ENCODE measurements at places on chromosomes 7 and 10.
A peak's percentile ranks its signal among the peaks of the same experiment; 100 is the strongest.

DNA sequence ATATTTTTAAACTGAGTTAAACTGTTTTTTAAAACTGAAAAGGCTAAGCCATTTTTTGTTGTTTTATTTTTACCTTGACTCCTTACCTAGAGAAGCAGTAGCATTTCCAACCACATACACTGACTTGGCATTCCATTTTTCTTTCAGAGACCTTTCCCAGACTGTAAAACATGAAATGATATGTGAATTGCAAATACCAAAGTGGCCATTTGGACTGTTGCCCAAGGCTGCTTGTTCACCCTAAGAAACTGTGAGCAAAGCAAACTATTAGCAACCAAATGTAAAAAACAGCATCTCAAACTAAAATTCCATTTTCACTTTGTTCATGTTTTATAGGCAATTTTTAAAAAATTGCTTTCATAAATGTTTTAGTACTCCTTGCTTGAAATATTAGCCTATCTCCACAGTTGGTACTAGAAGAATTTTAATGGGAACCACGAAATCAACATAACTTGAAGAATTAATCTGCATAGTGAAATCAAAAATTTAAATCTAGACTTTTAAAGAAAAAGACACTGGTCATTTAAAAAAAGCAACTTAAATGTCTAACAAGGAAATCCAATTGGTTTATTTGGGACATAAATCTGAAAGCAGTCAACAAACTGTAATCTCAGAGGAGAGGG lies 10.8 kb downstream of the UROS start:
- DNase-seq: no peak

DNA sequence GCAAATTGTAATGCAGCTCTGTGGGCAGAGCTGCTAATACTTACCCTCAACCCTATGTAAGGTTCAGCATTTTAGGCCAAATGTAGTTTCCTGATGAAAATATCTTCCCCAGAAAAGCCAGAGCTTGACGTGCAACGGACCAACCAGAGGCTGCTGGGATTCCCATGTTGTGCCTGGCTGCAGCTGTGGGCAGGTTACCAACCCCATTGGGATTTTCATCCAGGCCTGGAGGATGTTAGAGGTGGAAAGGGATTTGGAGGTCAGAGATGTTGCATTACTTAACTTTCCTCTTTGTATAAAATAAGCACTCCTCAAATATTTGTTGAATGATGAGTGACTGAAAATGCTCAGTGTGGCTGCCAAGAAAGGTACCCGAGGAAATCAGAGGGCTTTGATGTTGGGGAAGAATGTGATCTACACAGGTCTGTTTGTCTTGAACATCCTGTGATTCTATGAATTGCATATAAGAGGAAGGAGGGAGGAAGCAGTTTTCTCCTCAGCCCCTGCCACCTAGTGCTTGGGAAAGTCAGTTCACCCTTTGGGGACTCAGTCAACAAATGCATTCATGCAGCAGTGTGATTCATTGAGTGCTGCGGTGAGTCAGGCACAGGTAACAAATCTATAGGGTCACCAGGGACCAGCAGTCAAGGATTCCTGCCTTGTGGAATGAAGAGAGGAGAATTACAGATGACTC lies 487.2 kb downstream of the RPS24 start:
- DNase-seq: no peak

GRCh38 chr10:79188154-79188965 lies 119.6 kb downstream of the ZMIZ1 start:
- DNase-seq: no peak

- no peak for DNase-seq
Measured at GRCh38 chr10:2119316-2119715, 382.0 kb upstream of the ADARB2 start.

- DNase-seq: no peak
Measured at GRCh38 chr7:117612637-117613036, 132.8 kb downstream of the CFTR start.

- DNase-seq: no peak
Measured at GRCh38 chr7:155456738-155457543, 988 bp upstream of the EN2 start.

DNA sequence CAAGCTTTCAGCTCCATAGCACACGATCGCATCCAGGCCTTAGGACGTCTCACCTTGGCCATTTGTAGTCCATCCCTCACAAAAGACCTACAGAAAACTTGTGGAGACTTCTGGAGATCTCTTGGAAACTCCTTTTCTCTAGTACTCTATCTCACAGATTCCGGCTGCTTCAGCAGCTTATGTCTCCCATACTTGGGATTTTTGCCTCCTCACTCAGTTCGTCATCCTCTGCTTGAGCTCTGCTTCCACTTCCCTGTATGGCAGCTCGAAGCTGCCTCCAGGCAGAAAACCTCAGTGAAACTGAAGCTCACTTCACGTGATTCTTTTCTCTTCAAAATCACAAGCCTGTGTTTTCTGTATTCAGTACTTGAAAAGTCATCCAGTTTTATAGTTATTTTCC lies 178.7 kb upstream of the GDF10 start:
- DNase-seq: no peak

DNA sequence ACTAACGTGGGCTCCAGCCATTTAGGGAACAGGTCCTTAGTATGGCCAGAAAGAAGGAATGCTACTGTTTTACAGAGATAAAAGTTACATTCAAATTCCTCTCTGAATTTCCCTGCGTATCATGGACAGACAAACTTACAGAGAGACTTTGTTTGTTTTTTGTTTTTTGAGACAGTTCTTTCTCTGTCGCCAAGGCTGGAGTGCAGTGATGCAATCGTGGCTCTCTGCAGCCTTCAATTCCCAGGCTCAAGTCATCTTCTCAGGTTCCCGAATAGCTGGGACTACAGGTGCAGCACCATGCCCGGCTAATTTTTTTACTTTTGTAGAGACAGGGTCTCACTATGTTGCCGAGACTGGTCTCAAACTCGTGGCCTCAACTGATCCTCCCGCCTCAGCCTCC lies 64.5 kb upstream of the MPP7 start:
- no peak for DNase-seq

- no peak for DNase-seq
Measured at GRCh38 chr10:92506336-92506735, 67.6 kb downstream of the IDE start.

DNA sequence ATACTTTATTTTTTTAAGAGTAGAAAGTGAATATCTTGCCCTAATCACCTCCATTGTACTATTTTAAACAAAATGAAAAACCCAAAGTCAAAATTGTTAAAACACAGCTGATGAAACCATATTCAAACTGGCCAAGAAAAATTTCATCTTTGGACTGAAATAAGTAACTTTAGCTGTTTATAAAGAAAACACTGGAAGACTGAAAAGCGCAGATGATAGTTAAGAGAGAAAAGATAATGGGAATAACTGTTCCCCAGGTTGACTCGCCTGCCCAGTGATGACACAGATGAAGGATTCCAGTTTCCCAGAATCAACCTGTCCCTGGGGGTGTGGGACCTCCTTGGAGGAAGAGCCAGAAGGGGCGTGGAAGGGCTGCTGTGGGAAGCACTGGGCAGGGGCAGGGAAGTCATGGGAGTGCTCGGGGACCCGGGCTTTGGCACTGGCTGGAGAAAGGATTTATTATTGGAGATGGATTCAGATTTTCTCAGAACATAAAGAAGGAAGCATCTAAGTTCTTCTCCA lies 43.1 kb downstream of the DENND2A start:
- no peak for DNase-seq

DNA sequence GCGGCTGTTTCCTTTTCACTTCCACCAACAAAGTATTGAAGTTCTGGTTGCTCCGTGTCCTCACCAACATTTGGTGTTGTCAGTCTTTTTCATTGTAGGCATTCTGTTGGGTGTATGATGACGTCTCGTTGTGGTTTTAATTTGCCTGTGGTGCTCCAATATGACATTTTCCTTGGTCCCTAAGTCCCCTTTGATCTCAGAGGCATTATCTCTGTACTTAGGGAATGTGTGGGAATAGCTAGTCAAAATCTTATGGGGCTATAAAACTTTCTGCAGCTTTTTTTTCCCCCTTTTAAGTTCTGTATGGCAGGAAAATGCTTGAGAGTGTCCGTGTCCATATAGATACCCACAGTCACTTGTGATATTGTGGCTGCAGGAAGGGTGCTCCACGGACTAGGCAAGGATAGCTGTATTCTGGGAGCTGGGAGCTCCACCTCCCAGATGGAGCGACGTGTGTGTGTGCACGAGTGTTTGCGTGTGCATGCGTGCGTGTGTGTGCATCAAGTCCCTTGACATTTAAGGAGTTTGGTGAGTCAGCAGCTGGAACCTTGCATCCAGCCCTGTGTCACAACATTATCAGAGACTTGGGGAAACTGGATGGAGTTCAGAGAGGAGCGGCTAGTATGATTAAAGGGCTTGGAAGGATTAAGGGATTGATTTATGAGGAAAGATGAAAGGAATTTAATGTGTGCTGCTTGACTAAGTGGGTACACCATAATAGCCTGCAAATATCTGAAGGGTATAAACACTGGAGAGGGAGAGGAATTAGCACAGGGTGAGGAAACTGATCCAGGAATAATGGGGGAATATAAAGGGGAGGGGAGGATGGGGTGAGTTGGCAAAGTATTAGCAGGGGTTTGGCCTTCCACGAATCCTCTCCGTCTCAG lies 66.8 kb downstream of the LRMDA start:
- no peak for DNase-seq

- no peak for DNase-seq
Measured at GRCh38 chr7:100888988-100889750, at the start of gene UFSP1. UFSP1 (minus strand) TSS chr7:100889715; CDS start chr7:100889271, 444 bp downstream.

GRCh38 chr7:36040679-36041078 lies 112.4 kb upstream of the EEPD1 start:
- no peak for DNase-seq

GRCh38 chr10:86613905-86614304 lies 40.4 kb upstream of the OPN4 start:
- DNase-seq: no peak

- no peak for DNase-seq
Measured at GRCh38 chr10:129622736-129623135, 155.7 kb downstream of the MGMT start.

DNA sequence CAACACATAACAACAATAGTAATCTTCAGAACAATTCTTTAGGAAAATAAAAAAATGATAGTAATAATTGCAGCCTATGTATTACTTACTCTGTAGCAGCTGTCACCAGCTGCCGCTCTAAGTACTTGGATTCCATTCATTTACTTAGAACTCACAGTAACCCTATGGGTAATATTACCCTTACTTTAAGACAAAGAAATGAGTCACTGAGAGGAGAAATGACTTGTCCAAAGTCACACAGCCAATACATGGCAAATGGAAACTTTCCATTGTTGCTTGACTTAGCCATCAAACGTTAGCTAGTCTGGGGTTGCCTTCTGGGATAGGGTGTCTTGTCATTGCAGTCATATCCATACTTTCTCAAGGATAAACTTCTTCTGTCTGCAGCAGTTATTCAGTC lies 3.6 kb downstream of the CCNY start:
- DNase-seq: no peak

GRCh38 chr10:89342206-89342958 lies 14.6 kb downstream of the IFIT3 start:
- no peak for DNase-seq

GRCh38 chr10:70952401-70952800 lies 64.0 kb upstream of the PCBD1 start:
- no peak for DNase-seq

DNA sequence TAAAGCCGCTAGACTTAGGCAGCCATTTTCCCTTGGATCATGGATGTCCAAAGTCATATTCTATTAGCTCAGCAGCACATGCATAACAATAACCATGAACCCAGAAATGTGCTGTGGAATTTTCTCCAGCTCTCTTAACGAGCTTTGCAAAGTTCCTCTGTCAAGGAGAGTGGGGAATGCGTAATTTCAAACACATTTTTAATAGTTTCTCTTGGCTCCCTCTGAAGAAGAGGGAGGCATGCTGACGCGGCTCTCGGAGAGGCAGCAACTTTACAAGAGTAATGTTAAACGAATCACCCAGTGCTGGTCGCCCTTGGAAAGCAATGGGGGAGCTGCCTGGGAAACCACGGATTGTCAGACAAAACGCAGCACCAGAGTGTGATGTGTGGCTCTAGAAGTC lies 114.8 kb downstream of the RAB18 start:
- no peak for DNase-seq

DNA sequence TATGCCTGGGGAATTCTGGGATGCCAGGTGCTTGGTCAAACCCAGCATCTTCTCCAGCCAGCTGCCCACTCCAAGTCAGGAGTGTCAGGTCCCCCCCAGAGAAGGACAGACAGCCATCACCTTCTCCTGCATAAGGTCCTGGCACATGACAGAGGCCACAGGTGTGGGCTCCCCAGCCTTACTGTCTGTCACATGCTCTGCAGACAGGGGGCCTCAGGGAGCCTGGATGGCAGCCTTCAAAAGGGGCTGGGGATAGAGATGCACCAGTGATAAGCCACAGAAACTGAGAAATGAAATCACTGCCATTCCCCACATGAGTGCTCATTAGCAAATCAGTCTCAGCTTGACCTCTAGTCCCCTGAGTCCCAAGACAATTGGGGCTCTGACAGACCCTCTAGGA lies 72.9 kb downstream of the PLXNA4 start:
- no peak for DNase-seq

GRCh38 chr10:110275128-110275729 lies 29.5 kb downstream of the SMNDC1 start:
- DNase-seq: no peak

GRCh38 chr10:83921984-83922860 lies 217.1 kb upstream of the GHITM start:
- no peak for DNase-seq

DNA sequence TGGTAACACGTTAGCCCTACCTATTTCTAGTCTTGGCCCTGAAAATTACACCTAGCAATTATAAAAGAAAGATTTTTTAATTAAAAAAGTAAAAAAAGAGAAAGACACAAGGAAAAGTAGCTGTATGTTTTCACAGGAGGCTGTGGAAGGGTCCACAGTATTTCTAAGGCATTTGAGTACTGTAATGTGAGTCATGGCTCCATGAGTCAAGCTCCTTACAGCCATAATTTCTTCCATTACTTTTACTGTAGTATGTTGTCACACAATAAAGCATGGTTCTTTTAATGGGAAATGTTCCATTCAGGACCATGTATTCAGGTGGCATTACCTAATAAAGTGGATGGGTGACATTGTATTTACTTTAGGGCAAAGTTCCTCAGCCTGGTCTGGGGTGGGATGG lies 113.4 kb downstream of the GPR37 start:
- DNase-seq: no peak

DNA sequence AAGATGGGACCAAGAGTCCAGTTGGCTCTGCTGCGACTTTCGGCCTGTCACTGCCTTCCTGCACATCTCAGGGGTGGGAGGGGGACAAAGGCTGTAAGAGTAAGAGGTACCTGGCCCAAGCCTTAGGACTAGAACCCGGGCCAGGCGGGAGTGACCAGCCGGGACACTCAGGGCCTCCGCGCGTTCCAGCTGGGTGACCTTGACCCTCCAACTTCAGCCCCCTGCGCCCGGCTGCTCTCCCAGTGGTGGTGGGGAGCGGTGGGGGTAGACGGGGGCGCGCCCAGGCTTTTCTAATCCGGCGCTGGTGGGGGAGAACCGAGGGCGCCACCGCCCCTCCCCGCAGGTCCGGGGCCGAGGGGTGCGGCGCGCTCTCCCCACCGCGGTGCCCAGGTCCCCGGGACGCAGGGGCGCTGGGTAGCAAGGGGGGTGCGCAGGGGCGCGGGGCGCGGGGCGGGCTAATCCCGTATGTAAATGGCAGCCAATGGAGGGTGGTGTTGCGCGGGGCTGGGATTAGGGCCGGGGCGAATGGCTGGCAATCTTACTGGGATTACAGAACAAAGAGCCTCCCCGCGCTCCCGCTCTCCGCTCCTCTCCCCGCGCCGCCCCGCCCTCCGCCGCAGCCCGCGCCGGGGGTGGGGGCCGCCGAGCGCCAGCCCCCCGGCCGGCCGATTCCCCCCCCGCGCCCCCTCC lies at the start of gene GTF2IRD1:
GTF2IRD1 (plus strand) TSS at position 585 of the 690 bp plus-strand sequence. CDS start 54,175 bp downstream, outside the sequence.
- DNase-seq: peak; percentile 77

Data from GM10248 (cell line).